ENCODE measurements at places on chromosomes 16 and 17. TPM values are rescaled to one million over a fixed set of nuclear protein-coding genes. Genes with fewer than 3 reads are reported as not detected.

GRCh38 chr17:65683428-65683827, 122.0 kb upstream of the AXIN2 start:
- DNase-seq, result no peak

SYCE1L gene
- 15.6 TPM for polyA plus RNA-seq

GRCh38 chr16:56197192-56197992, 6.1 kb downstream of the GNAO1 start:
- DNase-seq, result no peak

- DNase-seq, result no peak
These were observed 131.3 kb downstream of the KCNJ18 start for GRCh38 chr17:21823643-21824042.

PRSS27 gene
- 6.5 TPM for polyA plus RNA-seq

SLC6A2 gene
- 0.25 TPM for polyA plus RNA-seq

VWA3A gene
- 0.18 TPM for polyA plus RNA-seq

- DNase-seq, result no peak
These were observed 108.5 kb downstream of the USP22 start for GRCh38 chr17:20934288-20934687.

GRCh38 chr17:32449963-32450362, 5.7 kb downstream of the PSMD11 start:
- DNase-seq, result no peak

KRT31 gene
- 6.4 TPM for polyA plus RNA-seq

DNA sequence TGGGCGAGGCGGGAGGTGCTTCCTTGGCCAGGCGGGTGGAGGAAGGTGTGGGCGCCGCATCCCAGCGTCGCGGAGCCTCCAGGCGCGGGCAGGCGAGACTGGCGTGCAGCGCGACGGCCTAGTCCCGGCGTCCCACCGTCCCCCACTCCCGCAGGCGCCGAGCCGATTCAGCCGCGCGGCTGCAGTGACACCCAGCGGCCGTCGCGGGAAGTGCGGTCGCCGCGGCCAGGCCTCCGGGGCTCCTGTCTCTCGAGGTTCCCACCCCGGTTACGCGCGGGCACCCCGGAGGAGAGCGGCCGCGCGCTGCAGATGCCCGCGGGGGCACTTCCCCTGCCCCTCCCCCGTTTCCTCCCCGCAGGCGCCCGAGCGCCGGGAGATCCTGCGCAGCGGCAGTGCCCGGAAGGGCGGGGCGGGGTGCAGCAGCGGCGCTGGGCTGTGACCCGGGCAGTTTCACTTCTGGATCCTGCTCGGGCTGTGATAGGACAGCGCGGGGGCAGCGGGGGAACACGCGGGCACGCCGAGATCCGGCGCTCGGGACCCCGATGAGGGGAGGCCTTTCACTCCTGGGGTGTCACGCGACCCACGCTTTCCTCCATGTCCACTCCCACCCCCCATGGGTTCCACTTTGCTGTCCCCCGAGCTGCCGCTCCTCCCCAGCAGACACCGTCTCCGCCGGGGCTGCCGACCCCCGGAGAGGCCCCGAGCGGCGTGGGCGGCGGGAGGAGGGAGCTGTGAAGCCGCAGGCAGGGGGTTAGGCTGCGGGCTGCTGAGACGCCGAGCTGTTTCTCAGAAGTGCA, 16.6 kb downstream of the GRB7 start:
- DNase-seq, result peak; percentile 92

DNA sequence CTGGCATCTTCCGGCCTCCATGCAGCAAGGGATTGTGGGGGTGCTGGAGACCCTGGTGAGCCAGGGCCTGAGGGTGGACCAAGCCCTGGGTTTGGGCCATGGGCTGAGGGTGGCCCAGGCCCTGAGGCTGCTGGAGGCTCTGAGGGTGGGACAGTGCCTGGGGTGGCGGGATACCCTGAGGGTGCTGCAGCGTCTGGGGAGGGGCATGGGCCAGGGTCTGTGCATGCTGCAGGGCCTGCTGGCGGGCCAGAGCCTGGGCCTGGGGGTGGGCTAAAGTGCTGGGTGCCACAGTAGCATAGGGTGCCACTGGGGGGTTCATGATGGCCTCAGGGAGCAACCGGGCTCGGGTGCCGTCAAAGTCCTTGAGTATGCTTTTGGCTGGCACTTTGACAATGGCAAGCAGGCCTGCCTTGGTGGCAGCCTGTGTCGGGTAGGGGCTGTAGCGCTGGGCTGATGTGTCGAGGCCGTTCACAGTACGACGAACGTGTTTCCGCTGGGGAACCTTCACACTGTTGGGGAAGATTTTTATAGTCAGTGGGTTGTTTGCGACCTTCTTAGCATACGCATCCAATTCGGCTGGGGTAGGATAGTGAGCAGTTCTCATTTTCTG, 15.6 kb downstream of the TRAF4 start:
- no peak for DNase-seq

- DNase-seq, result no peak
These were observed 9.5 kb downstream of the MTMR4 start for GRCh38 chr17:58504826-58505351.

GRCh38 chr17:82970818-82971590, 108.4 kb upstream of the METRNL start:
- DNase-seq, result no peak

DNA sequence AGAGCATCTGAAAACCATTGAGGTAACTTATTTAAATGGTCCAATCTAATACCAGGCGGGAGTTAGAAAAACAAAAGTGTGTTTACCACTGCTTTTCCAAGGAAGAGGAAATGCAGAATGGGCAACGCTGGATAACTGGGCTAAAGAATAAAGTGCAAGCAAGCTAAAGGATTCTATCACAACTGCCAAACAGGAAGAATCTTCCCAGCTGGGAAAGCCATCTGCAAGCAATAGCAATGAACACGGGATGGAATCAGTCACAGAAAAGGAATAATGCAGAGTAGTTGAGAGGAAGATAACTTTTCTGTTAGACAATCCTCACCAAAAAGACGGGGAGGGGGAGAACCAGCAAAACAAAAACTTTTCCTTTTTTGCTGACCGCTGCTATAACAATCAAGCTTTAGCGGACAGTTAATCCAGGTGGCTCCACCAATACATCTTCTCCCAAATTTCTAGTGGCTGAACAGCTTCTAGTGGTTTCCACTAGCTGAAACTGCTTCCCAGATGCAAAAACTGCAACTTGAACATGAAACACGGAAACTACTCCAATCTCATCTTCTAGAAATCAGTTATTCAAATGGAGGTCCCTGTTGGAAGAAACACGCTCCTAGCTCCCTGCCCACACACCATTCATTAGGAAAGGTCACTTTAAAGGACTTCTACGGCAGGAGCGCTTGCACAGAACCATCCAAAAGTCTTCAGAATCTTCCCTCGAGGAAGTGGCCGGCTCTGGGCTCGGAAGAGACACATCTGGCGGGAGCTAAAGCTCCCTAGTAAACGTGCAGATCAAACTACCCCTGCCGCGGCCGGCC, 929 bp downstream of the TMEM11 start:
- peak; percentile 11 for DNase-seq

PRM1 gene
- 0.34 TPM for polyA plus RNA-seq

OR4D1 gene
- polyA plus RNA-seq, result 0.11 TPM

GPR142 gene
- polyA plus RNA-seq, result 0.16 TPM

- no peak for DNase-seq
These were observed 16.5 kb downstream of the TBX2 start for GRCh38 chr17:61416211-61416539.

- DNase-seq, result no peak
These were observed 40.5 kb downstream of the C16orf82 start for GRCh38 chr16:27107185-27107592.

DNA sequence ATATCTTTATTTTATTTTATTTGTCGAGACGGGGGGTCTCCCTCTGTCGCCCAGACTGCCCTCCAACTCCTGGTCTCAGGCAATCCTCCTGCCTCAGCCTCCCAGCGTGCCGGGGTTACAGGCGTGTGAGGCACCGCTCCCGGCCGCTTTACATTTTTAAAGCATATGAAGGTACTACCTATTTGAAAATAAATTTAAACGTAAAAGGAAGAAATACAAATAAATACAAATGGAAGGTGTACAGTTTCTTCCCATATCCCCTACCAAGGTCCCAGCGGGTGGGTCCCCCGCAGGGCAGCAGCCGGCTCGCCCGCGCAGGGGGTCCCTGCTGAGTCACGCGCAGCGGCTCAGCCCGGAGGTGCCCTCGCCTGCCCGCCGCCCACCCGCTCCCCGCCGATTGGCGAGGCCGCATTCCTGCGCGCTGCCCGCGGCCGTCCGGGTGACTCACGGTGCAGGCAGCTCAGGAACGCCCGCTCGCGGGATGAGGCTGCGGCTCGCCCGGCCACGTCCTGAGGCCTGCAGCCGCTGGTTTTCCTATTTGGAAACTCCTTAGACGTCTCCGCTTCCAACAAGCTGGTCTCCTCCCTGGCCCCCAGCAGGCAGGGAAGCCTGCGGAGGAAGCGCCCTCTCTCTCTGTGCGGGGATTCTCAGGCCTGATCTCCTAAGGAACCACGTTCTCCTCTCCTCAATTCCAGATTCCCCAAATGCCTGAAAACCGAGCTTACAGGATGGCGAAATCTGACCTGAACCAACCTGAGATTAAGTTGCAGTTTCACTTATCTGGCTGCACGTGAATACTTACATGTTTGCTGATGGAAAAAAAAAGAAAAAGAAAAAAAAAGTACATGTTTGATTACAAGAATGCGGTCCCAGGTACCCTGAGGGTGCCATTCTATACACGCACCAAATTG, 54.8 kb upstream of the MAP3K14 start:
- no peak for DNase-seq

- no peak for DNase-seq
These were observed 112.3 kb downstream of the SKAP1 start for GRCh38 chr17:48317732-48318131.

GRCh38 chr16:75576384-75576811, 10.2 kb downstream of the GABARAPL2 start:
- no peak for DNase-seq

DNA sequence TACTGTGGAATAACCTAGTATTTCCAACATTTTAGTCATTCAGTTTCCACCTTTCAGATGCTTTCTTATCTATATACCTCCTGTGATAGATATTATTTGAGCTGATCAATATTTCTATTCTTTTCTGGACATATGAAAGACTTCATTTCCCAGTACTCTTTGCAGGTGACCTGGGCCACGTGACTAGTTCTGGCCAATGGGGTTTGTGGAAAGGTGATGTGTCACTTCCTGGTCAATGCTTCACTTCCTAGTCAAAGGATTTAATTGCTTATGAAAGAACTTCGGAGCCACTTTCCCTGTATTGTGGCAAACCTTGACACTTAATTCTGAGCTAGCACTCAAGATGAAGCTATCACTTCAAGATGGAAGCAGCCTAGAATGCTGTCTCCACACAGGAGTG, 248.9 kb upstream of the FOXF1 start:
- no peak for DNase-seq

GRCh38 chr17:70878879-70879278, 709.5 kb downstream of the KCNJ2 start:
- no peak for DNase-seq

MMP28 gene
- 4.7 TPM for polyA plus RNA-seq

CDK12 gene
- 14.2 TPM for polyA plus RNA-seq

GRCh38 chr17:49407981-49408501, 6.6 kb downstream of the PHB1 start:
- DNase-seq, result peak; percentile 62

ASB16 gene
- polyA plus RNA-seq, result 0.14 TPM

DNA sequence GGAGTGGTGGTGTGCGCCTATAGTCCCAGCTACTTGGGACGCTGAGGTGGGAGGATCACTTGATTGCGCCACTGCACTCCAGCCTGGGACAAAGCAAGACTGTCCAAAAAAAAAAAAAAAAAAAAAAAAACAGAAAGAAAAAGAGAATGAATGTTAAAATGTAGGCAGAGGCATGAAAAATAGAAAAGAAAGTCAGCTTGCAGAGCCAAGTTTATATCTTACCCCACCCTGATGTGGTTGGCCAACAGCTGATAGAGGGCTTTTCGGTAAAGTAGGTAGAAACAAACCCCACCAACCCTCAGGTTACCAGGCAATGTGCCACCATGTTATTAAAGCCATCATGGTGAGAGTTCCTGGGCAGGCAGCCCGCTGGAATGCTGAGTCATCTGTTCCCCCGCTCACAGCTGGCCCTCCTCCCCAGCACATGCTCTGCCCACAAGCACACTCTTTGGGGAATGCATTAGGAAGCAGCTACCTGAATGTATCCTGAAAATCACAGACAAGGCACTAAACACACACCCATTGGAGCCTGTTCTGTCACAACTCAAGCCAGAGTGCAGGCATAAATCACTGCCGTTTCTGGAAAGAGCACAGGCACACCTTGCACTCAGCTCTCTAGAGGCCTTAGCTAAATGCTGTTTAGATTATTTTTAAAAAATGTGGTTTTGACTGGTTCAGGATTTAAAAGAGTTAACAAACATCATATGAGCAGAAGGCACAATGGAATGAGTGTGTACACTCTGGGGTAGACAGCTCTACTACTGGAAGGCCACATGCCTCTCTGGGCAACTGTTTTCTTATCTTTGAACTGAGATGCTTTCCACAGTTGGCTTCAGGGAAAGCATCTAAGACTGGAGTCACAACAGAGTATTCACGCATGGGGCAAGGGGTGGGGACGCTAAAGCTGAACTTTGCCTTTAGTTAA, 128.5 kb downstream of the PARN start:
- DNase-seq, result peak; percentile 35

ADAP2 gene
- polyA plus RNA-seq, result 13.8 TPM

- DNase-seq, result no peak
These were observed 316.9 kb downstream of the HAPSTR1 start for GRCh38 chr16:9408297-9408878.

DNA sequence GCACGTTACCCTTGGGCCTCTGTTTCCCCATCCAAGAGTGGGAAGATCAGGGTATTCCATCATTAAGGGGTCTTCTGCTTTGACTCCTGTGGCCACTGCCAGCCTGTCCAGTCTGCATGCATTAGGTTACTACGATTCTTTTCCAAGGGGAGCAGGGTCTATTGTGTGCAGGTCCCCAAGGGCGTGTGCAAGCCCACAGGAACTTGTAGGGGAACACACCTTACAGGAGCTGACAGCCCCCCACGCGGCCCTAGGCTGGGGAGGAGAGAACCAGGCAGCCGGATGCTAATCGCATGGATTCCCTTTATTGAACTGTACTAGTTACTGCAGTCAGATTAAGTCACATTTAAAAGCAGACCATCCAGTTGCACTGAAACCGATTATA, 116.7 kb downstream of the C16orf78 start:
- DNase-seq, result no peak

DNA sequence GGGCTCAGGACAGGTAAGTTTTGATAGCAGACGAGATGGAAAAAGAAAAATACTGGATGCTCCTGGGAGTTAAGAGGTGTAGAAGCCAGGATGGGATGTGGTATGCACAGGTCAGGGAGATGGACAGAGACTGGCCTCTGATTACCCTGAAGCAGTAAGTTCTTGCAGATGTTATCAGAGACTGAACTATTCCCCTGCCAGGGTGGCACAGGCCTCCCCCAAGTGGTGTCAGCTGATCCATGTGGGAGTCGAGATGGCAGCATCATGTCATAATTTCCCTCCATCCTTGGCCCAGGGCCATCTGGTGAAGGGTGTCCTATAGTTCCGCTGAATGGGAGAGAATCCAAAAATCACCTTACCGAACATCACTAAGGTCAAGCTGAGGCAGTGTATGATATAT, 14.1 kb upstream of the NKD1 start:
- DNase-seq, result no peak

C16orf92 gene
- polyA plus RNA-seq, result not detected

MT1H gene
- 50.7 TPM for polyA plus RNA-seq

GRCh38 chr17:1743088-1743439, 393 bp downstream of the SERPINF2 start:
- no peak for DNase-seq
